Left ventricle myocardium inferior (tissue), 1 donor: ENCODE measurements at places on chromosomes 11 and 22. TPM values are rescaled to one million over a fixed set of nuclear protein-coding genes. Genes with fewer than 3 reads are reported as not detected.

Gene PRG3
- not detected for total RNA-seq

DNA sequence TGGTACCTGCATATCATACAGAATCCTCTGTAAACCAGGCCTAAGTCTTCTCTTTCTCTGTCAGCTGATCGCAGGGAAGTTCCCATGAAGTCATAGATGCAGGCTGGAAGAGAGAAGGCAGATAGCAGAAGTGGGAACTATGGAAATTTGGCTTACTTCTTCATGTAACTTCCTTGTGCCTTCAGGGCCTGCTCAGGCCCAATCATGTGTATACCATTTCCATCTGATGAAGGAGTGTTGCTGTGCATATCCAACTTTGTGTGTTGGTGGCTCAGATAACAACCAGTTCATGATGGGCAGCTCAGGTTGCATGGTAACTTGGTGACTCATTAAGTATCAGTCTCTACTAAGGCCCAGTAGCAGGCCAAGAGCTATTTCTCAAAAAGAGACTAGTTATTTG lies 53.1 kb upstream of the CEP295 start:
- DNase-seq, result no peak

GRCh38 chr11:128728767-128729587 lies 35.1 kb downstream of the FLI1 start:
- DNase-seq, result no peak

DNA sequence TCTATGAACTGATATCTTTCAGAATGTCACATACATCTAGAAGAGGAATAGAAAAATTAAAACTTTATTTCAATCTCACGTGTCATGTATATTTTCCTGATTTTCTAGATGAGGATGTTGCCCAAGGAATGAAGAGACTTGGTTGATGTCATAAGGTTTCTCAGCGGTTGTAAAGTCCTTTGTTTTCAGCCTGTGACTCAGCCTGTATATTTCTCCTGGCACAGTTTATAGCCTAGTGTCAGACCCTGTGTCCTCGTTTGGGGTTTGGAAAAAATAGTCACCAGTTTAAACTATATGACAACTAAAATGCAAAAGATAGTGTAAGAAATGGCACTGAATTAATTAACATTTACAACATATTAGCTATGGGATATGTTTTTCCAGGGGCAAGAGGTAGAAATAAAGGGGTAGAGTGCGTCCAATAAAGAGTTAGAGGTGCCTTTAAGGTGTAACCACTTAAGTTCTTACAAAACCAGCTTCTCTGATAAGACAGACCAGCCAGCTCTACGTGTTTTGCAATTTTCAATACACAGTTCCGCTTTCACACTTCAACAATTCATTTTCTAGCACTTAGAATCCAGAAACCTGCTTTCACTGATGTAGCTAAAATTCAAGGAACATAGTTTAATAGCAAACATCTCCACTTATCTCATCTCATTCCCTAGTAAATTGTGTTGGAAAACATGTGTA lies 1432.6 kb upstream of the TENM4 start:
- DNase-seq, result no peak

- DNase-seq, result no peak
These were observed 202.1 kb downstream of the NXPE2 start for GRCh38 chr11:114880442-114880841.

Gene ELFN2
- not detected for total RNA-seq

DNA sequence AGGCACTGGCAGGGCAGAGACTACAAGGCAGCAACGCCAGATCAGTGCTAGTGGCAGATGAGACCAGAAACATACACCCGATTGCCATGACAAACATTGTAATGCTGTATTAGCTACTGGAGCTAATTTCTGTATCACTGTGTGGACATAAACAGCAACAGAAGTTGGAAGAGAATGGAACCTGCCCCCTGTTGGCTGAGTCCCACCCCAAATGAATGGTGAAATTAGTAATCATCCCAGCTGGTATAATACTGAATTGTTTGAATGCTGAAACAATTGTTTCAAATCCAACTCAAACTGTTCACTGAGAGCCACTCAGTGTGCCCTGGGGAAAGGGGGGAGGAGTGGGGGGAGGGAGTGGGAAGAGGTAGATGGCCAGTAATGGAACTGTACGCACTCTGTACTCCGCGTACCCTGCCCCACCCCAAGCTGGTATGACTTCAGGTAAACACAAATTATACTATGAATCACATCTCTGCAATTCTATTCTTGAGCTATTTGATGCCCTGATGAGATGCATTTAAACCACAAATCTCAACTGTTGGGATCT lies 11.2 kb upstream of the BIRC3 start:
- no peak for DNase-seq

Gene NXPE4
- not detected for total RNA-seq

GRCh38 chr22:47053013-47053725 lies 290.7 kb downstream of the TBC1D22A start:
- DNase-seq, result no peak

DNA sequence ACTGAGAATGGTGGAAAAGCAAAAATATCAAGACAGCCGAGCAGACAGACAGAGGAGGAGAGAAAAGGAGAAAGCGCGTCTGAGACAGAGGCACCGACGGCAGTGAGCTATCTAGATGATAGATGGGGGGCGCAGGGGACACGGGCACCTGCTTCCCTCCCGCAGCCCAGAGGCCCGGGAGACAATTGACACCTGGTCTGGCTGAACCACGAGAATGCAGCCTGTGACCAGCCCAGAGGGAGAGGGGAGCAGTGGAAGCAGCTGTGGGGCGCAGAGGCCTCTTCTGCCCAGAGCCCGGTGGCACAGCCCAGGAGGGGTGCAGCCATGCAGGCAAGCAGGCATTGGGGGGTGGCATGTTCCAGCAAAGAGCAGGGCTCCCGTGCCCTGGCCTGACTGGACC lies 48.2 kb downstream of the ELFN2 start:
- no peak for DNase-seq

- DNase-seq, result no peak
These were observed 60.9 kb downstream of the KDM2A start for GRCh38 chr11:67179892-67180490.

GRCh38 chr11:73755670-73756069 lies 5.2 kb downstream of the RAB6A start:
- no peak for DNase-seq

DNA sequence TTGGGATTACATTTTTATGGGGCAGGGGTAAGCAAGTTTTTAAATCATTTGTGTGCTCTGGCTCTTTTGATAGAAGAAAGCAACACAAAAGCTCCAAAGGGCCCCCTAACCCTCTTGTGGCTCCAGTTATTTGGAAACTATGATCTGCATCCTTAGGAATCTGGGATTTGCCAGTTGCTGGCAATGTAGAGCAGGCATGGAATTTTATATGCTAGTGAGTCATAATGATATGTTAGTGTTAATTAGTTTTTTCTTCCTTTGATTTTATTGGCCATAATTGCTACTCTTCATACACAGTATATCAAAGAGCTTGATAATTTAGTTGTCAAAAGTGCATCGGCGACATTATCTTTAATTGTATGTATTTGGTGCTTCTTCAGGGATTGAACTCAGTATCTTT lies 10.1 kb downstream of the RAG1 start:
- DNase-seq, result no peak

- DNase-seq, result no peak
These were observed 115.4 kb downstream of the BRD1 start for GRCh38 chr22:49712195-49712791.

DNA sequence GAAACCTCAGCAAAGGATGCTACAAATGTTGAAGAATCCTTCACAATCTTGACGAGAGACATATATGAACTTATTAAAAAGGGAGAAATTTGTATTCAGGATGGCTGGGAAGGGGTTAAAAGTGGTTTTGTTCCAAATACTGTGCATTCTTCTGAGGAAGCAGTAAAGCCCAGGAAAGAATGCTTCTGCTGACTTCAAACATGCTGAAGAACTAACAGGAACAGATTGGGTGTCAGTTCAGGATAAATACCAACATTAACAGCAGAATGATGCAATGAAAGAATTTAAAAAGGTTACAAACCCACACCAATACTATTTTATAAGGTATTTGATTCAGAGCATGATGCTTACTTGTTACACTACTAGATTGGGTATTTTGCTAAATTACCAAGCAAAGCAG lies 33.9 kb downstream of the RAB39A start:
- DNase-seq, result no peak

- no peak for DNase-seq
These were observed 11.5 kb downstream of the CD44 start for GRCh38 chr11:35150454-35150853.

- DNase-seq, result no peak
These were observed 553.6 kb downstream of the NTM start for GRCh38 chr11:131924001-131924400.

DNA sequence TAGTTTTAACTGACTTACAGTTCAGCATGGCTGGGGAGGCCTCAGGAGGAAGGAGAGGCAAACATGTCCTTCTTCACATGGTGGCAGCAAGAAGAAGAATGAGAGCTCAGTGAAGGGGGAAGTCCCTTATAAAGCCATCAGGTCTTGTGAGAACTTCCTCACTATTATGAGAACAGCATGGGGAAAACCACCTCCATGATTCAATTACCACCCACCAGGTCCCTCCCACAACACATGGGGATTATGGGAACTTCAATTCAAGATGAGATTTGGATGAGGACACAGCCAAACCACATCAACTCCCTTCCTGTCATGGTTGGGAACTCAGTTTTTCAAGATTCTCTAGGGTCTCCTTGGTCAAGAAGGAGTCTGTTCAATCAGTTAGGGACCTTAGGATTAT lies 432.9 kb upstream of the CNTN5 start:
- no peak for DNase-seq

DNA sequence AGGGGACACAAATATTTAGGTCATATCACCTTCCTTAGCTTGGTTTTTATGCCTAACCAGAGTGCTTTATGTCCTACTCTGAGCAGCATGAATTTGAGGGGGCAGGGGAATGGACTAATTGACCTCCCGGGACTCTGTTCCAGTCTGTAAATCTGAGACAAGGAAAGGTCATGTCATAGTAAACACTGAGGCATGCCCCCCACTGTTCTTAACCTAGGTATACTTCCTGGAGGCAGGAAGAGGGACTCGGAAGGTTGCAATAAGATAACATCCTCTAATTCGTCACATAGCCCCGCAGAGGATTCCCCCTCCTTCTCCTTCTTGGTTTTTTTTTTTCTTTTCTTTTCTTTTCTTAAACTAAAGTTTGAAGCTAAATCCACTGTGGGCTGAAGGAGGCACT lies 540.3 kb upstream of the CADM1 start:
- no peak for DNase-seq

Gene SCGB1C1
- not detected for total RNA-seq

DNA sequence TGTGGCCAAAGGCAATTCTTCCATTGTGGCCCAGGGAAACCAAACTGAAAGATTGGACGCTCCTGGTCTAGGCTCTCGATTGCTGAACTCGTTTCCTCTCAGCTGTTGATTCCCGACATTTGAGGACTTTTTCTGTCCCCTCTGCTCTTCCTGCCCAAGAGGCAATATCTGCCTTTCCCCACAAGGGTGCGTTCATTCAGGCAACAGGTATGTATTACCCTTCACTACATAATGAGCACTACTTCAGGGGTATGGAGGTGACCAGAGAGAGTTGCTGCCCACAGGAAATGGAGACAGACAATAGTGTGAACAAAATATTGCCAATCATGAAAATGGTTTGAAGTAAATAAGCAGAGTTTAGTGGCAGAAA lies 8.2 kb downstream of the PTH start:
- no peak for DNase-seq

Gene FAM180B
- total RNA-seq, result 0.22 TPM

Gene KMT5B
- 24.3 TPM for total RNA-seq

- DNase-seq, result no peak
These were observed 14.9 kb downstream of the XKR3 start for GRCh38 chr22:16810188-16810802.

DNA sequence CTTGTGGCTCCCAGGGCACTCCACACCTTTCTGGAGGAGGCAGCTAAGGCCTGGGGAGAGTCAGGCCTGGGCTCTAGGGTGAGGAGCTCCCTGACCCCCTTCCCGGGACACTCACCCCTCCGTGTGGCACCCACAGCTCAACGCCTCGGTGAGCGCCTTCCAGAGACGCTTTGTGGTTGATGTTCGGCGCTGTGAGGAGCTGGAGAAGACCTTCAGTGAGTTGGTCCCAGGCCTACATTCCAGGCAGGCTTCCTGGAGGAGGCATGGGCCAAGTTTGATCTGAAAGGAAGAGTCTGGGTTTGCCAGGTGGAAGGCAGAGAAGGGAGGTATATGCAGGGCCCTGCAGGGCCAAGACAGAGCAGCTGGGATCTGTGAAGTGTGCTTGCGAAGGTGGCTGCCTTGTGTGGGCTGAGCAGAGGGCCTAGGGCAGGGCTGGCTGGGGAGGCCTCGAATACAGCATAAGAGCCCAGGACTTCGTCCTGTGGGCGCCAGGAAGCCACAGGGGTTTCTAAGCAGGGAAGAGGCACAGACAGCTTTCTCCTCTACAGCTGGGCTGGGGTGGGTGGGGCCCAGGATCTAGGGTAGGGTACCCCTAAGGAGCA lies 2.9 kb downstream of the TCIRG1 start:
- no peak for DNase-seq

GRCh38 chr11:10414181-10414580 lies 40.9 kb upstream of the AMPD3 start:
- DNase-seq, result no peak

DNA sequence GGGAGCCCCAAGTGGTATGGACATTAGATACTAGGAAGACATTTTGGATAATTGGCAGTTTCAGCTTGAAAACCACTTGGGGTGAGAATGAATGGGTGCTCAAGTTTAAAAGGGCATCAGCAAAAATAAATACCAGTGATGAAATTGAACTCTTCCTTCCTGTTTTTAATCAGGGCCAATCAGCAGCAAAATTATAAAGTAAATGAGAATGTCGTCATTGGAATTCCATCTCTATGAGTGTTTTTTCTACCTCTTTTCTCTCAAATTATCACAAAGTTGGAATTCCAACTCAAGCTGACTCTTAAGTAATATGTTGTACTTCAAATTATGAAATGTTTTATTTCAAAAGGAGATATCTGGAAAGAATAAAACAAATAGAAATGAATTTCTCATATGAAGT lies 730.6 kb downstream of the METTL15 start:
- DNase-seq, result no peak

GRCh38 chr11:73693899-73694525 lies 47.6 kb downstream of the PLEKHB1 start:
- DNase-seq, result no peak

Gene TUB
- 22.8 TPM for total RNA-seq
